Cardiac muscle cell (in vitro differentiated cells and primary cell): ENCODE measurements at places on chromosomes 2 and 18. TPM values are rescaled to one million over a fixed set of nuclear protein-coding genes. Genes with fewer than 3 reads are reported as not detected.
A peak's percentile ranks its signal among the peaks of the same experiment; 100 is the strongest.

The IL36RN gene
- not detected in 2 replicates for total RNA-seq

DNA sequence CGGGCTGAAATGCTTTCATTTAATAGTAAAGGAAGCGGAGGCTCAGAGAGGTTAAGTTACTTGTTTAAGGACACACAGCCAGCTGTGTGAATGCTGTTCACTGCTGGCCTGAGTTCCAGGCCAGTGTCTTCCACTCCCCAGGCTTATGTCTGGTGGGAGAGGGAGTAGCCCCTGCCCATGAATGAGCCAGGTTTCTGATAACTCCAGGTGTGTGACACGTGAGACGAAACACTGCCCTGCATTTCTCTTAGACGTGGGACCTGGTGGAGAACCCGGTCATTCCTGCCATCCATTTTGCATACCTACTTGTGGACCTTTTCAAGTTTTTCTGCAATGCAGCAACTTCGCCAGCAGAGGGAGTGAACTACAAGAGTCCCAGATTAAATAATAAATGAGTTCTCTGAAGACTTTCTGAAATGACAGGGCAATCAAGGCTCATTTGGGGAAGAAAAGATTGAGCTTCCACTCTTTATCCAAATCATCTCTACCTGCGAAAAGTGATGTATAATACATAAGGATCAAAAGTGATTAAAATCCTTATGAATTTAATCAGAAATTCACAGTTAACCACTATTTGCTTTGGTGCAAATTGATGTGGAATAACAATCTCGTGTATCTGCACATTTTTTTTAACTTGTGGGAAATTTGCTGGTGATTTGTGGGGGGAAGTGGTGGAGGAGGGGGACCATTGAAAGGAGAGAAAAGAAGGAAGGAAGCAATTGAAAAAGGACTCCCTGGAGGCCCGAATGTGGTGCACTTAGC lies 79.4 kb upstream of the ASB18 start:
- H3K4me1 ChIP-seq: no peaks in the 10 kb centered on the region
- H3K36me3 ChIP-seq: no peaks in the 10 kb centered on the region
- peak; percentile 85 for DNase-seq
- H3K27me3 ChIP-seq: no peaks in the 10 kb centered on the region
- no peak overlapping the region for H3K27ac ChIP-seq

DNA sequence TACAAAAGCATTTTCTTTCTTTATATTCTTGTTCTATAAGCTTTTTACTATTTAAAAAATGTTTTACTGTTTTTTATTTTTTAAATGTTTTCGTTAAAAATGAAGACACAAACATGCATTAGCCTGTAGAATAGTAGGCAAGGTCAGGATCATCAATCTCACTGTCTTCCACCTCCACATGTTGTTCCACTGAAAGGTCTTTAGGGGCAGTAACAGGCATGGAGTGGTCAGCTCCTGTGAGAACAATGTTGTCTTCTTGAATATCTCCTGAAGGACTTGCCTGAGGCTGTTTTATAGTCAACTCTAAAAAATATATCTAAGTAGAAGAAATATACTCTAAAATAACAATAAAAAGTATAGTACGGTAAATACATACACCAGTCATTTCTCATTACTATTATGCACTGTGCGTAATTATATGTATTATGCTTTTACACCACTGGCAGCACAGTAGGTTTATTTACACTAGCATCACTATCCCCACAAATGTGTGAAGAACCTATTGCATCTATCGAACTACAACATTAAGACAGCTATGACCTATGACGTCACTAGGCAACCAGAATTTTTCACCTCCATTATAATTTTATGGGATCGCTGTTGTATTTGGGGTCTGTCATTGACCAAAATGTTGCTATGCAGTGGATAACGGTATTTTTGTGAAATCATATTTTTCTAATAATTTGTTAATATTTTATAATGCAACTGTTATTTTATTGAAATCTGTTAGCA lies 764.3 kb downstream of the METTL4 start:
- no peak for DNase-seq
- H3K36me3 ChIP-seq: no peaks in the 10 kb centered on the region
- no peaks in the 10 kb centered on the region for H3K27me3 ChIP-seq

- no peak overlapping the region for H3K4me3 ChIP-seq
- no peaks in the 10 kb centered on the region for H3K36me3 ChIP-seq
- H3K4me1 ChIP-seq: no peaks in the 10 kb centered on the region
- DNase-seq: no peak
- H3K27ac ChIP-seq: no peak overlapping the region
Observed at GRCh38 chr18:58158459-58158858, 114.4 kb downstream of the NEDD4L start.

DNA sequence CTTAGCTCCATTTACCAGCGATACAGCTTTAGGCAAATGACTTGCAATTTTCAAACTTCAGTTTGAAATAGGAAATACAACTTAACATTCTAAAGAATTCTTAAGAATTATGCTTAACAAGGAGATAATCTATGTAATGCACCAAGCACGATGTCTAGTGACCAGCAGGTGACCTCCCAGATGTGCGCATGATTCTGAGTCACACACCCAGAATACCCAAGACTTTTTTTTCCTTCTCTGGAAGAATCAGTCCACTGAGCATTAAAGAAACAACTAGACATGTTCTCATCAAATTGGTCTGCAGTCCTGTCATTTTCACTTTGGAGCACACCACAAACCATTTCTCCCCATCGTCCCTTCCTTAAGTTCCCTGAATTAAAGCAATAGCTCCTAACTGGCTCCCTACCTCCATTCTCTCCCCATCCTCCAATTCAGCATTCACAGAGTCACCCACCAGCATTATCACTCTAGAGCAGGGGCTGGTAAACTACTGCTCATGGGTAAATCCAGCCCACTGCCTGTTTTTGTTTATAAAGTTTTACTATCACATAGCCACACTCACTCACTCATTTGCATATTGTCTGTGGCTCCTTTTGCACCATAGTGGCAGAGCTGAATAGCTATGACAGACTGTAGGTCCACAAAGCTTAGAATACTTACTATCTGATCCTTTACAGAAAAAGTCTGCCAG lies 13.2 kb downstream of the EVA1A start:
- DNase-seq: peak; percentile 49
- H3K4me3 ChIP-seq: no peak overlapping the region
- H3K27ac ChIP-seq: no peak overlapping the region
- no peaks in the 10 kb centered on the region for H3K4me1 ChIP-seq
- no peaks in the 10 kb centered on the region for H3K27me3 ChIP-seq

DNA sequence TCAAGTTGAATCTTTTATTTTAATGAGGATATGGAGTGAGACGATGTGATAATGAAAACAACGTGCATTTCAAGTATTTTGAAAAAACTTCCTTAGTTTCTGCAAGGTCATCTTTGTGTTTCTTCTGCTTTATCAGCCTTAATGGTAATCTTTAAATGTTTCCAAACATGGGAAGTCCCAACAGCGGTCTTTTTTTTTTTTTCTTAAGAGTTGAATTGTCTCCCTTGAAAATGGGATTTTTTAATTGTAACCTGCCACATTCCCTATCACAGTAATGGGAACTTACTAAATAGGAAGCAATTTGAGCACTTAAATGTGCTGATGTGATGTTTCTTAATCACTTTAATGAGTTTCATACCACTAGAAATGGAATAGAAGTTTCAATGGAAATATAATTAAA lies 45.8 kb downstream of the ATIC start:
- peaks cover 2% of the 10 kb centered on the region for H3K4me1 ChIP-seq
- H3K4me3 ChIP-seq: no peak overlapping the region
- no peak for DNase-seq
- H3K36me3 ChIP-seq: peaks cover 21% of the 10 kb centered on the region

The CRIM1 gene
- total RNA-seq: 4.2 and 5.4 TPM in 2 replicates

DNA sequence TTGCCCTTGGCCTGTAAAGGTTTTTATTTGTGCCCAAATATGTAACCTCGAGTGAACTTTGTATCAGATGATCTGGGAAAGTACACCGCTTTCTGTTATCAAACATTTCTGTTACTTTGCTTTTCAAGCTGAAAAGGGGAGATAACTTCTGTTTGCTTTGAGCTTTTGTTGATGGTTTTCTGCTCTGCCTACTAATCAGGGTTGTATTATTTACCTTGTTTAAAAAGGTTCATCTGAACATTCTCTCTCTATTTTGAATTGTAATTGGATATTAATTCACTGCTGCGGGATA lies 79.4 kb downstream of the XRCC5 start:
- H3K36me3 ChIP-seq: peaks cover 28% of the 10 kb centered on the region
- DNase-seq: no peak
- no peak overlapping the region for H3K27ac ChIP-seq
- H3K4me3 ChIP-seq: no peak overlapping the region
- H3K4me1 ChIP-seq: no peaks in the 10 kb centered on the region
- no peaks in the 10 kb centered on the region for H3K27me3 ChIP-seq

The FAM161A gene
- 3.3 and 4.5 TPM in 2 replicates for total RNA-seq

DNA sequence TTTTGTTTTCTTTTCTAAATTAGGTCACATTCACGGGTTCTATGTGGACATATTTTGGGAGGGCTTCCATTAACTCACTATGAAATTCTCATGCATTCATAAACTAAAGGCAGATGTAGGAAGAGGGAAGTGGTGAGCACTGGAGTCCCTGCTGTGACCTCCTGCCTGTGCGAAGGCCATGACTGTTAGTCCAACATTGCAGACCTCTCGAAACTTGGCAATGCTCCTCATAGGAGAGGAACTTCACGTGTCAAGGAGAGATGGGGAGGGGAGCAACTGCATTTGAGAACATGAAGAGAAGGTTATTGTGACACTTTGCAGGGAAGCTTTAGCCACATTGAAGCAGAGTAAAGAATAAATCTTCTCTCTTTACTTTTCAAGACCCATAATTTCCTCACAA lies 126.4 kb upstream of the HNMT start:
- no peaks in the 10 kb centered on the region for H3K36me3 ChIP-seq

- H3K36me3 ChIP-seq: no peaks in the 10 kb centered on the region
- no peak overlapping the region for H3K27ac ChIP-seq
- DNase-seq: no peak
- no peaks in the 10 kb centered on the region for H3K27me3 ChIP-seq
- H3K4me3 ChIP-seq: no peak overlapping the region
- H3K4me1 ChIP-seq: no peaks in the 10 kb centered on the region
Observed at GRCh38 chr2:226017537-226017936, 618.0 kb downstream of the NYAP2 start.
